ENCODE measurements at places on chromosomes 13 and 19.

DNA sequence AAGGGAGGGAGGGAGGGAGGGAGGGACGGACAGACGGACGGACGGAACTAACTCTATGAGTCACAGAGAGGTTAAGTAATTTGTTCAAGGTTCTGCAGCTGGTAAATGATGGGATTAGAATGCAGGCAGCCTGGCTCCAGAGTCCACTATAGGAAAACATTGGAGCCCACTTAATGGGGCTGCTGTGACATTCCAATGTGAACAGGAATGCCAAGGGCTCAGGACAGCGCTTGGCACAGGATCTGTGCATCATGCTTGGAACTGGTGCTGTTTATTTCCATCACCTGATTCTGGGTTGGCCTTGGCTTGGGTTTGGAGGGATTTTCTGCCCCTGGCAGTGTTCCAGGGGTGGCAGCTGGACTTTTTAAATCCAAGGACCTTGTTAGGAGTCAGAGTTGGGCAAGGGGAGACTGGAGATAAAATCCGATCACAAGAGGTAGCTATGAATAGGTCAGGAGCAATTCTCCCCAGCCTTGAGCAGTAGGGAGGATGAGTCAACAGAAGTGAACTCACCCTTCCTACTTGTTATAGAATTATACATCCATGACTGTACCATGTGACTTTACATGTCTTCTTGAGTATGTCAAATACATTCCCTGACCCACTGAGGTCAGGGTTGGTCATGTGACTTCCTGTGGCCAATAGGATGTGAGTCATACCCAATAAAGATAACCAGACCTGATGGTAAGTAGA lies 7.8 kb upstream of the HIF3A start:
- no peak for DNase-seq

- no peak for DNase-seq
These were observed 6.7 kb upstream of the DCUN1D2 start for GRCh38 chr13:113497217-113497616.

DNA sequence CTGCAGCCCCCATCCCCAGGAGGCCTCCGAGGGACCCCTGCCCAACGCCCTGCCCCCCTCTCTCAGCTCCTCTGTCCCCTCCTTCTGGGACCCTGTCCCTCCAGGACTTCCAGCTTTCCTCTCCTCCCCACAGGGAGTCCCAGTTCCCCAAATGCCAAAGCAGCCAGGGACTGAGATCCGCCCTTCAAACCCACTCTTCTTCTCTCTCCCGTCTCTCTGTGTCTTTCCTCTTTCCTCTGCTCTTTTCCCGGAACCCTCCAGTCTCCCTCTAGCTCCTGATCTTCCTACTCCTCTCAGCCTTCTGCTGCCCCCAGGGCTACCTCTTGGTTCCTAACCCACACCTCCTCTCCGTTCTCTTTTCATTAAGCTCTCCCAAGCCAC lies 377 bp downstream of the CA11 start:
- no peak for DNase-seq

DNA sequence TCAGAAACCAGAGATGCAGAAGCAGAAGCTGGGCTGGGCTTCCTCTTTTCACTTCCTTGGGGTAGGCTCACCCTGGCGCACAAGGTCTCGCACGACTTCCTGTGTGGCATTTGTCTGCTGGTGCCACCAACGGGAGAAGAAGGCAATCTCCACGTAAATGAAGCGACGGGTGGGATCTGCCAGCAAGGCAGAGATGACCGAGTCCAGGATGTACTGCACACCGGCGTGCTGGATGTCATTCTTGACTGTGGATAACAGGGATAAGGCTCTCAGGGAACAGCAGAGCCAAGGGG lies 1.3 kb downstream of the MAN2B1 start:
- DNase-seq, result peak; percentile 84

GRCh38 chr13:73428706-73429105 lies 369.9 kb downstream of the KLF5 start:
- DNase-seq, result no peak

GRCh38 chr19:41144403-41144802 lies 30.2 kb downstream of the CYP2F1 start:
- peak; percentile 84 for DNase-seq

GRCh38 chr13:46660857-46661256 lies 107.9 kb downstream of the LRCH1 start:
- no peak for DNase-seq

DNA sequence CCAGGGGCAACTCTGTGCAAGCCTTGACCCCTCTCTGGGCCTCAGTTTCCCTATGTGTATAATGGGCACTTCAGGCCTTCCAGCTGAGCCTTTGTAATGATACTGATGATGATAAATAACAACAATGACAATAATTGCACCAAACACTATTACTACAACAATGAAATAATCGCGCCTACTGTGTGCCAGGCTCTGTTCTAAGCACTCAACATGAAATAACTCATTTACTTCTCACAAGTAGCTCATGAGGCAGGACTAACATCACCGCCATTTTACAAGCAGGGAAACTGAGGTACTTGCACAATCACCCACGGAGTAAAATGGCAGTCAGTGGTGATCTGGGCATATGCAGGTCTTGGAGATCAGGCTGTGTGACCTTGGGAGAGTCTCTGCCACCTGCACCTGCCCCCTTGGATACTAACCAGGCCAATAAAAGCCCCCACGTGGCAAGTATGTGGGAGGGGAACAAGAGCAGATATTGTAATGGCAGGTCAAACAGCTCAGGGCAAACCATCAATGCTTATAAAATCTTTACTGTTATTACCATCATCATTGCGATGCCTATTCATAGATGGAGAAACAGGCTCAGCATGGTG lies 540 bp upstream of the ANGPTL8 start:
- DNase-seq, result no peak

DNA sequence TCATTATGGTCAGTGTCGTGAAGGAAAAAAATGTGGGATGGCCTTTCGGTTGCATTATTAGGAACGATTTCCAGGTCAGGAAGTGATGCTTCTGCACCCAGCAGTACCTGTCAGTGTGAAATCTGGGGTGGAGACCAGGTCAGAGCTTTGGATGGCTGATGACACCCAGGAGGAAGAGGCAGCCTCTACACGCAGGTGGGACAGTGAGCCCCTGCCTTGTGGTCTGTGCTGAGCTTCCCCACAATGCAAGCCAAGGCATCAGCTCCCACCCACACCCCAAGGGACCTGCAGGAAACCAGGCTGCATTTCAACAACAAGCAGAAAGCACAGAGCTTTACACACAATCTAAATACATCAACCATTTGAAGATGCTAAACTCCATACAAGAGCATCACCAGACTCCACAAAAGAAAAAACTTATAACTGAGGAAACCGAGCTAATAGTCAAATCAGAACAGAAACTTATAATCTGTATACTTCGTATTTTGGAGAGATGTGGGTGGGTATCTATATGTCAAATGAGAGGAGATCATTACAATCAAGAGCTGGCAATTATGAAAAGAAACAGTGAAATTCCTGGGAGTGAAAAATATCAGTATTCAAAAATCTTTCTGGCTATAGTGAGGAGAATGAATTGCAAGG lies 130.1 kb downstream of the ZDHHC20 start:
- peak; percentile 47 for DNase-seq
